ENCODE measurements at places on chromosomes 3 and 15. TPM values are rescaled to one million over a fixed set of nuclear protein-coding genes. Genes with fewer than 3 reads are reported as not detected.

DNA sequence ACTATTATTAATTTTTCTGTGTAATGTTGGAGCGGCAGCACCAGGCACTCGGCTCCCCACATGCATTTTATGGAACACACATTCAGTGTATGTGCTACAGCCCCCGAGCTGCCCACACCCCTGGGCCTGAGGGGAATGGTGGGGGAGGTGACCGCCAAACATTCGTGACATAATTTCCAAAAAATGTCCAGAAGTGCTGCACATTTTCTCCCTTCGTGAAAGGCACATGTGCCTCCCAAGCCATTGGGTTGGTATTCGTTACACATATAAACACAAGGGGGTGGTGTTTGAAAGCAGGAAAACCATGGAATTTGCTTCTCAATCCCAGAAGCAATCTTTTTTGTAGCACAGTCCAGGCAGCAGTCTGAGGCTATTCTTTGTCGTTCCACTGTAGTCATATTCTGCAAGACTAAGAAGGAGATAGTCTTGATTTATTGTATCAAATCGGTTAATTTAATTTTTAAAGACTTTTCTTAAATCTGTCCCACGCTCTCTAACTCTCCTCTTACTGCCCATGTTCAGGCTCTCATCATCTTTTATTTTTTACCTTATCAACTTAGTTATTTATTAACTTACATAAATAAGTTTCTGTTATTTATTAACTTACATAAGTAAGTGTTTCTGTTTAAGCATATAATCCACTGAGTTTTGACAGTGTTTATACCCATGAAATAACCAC, 39.2 kb upstream of the POLR2M start:
- DNase-seq, result no peak

The LSAMP gene
- 0.89 TPM for total RNA-seq

The ASB14 gene
- total RNA-seq, result not detected

The SPATA12 gene
- not detected for total RNA-seq

Measured in left colon (tissue), 2 donors.